ENCODE measurements at places on chromosomes 12 and 14.

DNA sequence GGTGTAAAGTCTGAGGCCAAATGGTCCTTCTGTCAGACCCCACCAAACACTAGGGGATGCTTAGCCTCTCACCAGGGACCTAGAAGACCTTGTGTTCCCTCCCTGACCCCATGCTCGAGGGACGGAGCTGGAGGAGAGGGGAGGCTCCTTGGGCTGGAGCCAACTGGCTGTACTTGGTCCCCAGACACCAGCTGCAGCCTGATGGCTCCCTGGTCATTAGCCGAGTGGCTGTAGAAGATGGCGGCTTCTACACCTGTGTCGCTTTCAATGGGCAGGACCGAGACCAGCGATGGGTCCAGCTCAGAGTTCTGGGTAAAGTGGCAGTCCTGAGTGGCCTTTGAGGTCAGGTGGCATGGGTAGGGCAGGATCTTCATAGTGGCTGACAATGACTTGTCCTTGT lies 29.0 kb downstream of the PAPLN start:
- DNase-seq, result no peak

GRCh38 chr12:65694130-65694529 lies 130.2 kb upstream of the HMGA2 start:
- DNase-seq, result no peak

- peak; percentile 75 for DNase-seq
Observed at GRCh38 chr14:95515596-95516552, 576 bp downstream of the SYNE3 start.

GRCh38 chr12:110369992-110370391 lies 33.5 kb downstream of the ANAPC7 start:
- DNase-seq, result no peak

DNA sequence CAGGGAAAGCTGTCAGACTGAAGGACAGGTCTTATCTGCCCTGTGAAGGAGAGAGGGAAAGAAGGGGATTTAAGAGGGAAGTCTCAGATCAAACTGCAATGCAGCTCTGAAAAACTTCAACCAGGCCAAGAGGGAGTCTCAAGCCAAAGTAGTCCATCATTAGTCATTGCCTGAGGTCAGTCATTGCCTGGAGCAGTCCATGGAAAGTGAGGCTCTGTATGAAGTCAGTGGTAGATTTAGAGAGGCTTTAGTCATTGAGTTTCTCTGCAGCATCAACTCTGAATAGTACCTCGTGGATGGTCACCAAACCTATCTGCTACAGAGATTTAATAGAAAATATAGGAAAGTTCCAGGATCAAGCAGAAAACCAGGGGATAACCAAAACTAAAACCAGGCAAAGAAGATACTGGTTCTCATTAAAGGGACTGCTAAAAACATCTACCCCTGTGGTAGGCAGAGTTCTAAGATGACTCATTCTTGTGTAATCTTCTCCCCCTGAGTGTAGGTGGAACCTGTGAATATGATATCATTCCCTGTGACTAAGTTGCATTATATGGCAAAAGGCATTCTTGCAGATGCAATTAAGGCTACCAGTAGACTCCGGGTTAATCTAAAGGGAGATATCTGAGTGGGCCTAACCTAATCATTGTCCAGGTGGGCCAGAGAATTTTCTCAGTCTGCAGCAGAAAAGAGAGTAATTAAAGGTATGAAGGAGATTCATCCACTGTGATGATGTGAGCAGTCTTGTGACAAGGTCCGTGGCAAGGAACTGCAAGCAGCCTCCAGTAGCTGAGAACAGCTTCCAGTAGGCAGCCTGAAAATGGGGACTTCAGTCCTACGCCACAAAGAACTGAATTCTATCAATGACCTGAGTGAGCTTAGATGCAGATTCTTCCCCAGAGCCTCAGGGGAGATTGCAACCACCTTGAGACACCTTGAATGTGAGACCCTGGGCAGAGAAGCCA lies 123.1 kb downstream of the GALC start:
- DNase-seq, result no peak

DNA sequence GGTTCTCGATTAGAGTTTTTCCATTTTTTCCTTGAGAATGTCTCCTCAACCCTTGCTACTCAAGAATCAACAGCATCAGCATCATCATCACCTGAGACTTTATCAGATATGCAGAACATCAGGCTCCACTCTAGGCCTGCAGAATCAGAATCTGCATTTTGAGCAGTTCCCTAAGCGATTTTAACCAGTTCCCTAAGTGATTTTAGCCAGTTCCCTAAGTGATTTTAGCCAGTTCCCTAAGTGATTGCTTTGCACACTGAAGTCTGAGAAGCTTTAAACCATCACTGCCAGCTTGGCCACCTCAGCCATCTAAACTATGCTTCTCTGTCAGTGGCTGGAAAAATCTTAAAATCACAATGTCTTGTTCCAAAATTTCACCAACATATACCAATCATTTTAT lies 29.4 kb upstream of the SLC38A1 start:
- no peak for DNase-seq

DNA sequence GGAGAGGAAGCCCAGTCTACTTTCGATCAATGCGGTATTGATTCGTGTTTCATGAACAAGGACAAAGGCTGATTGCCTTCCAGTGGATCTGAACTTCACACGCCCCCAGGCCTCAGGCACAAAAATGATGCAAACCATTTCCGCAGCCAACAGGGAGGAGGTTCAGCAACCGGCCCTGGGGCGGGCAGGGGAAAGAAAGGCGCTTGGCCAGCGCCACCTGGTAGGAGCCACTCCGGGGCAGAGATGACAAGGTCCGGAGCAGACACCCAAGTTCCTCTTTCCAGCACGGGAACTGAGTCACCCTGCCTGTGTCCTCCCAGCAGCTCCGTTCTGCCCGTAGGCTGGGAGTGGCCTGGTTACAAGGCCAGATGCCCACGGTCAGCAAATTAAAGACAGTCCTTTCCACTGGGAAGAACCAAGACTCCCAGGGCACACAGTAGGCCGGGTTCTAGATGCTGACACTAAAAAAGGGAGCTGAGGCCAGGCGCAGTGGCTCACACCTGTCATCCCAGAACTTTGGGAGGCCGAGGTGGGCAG lies 136.3 kb downstream of the SCARB1 start:
- DNase-seq, result no peak

DNA sequence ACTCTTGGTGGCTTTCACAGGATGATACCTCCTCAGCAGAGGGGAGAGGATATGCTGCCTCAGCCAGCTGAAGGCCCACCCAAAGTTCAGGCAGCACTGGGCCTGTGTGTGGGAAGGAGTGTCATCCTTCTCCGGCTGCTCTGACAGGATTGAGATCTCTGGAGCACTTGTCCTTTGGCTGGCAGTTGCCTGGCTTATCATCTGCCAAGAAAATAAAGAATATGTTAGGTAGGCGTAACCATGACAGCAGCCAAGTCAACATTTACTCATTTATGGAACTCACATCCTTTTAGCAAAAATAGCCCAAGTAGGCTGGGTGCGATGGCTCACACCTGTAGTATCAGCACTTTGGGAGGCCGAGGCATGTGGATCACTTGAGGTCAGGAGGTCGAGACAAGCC lies 68.5 kb downstream of the PPFIBP1 start:
- DNase-seq, result no peak

DNA sequence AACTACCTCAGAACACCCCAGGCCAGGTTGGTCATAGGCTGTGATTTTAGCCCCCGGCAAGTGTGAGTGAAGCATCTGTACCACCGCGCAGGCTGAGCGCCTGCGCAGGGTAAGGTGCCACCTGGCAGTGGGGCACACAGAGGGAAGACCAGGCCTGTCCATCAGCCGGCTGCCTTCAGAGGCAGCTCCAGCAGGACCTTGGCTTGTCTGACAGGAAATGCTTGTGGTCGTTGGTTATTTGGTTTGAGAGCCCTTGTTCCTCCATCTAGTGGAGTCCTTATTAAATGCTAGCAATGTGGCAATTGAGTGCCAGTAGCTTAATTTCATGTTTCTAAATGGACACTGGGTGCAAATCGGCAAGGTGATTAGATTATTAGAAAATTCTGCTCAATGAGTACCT lies 27.5 kb downstream of the SLC25A29 start:
- no peak for DNase-seq

GRCh38 chr12:30813525-30814294 lies 59.0 kb upstream of the CAPRIN2 start:
- no peak for DNase-seq

DNA sequence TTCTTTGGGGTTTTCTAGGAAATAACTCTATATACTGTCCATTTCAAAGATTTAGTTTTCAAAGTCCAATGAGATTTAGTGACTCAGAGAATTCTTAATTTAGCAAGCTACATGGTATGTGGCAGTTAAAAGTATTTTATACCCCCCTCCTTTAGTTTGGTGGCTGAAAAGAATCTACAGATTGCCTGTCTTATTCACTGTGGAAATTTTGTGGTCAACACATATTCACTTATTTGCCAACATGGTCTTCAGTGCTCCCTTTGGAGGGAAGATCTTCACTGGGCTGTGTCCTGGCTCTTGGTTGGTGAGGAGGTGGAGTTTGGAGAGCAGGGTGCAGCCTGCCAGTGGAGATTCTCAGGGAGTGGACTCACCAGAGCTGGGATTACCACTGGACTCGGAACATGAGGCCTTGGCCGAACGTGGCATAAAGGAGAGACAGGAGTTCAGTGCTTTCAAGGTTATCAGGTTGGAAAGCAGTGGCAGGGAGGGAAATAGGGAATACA lies 39.8 kb downstream of the SAMD4A start:
- DNase-seq, result no peak

GRCh38 chr12:11704089-11704488 lies 54.6 kb downstream of the ETV6 start:
- no peak for DNase-seq

DNA sequence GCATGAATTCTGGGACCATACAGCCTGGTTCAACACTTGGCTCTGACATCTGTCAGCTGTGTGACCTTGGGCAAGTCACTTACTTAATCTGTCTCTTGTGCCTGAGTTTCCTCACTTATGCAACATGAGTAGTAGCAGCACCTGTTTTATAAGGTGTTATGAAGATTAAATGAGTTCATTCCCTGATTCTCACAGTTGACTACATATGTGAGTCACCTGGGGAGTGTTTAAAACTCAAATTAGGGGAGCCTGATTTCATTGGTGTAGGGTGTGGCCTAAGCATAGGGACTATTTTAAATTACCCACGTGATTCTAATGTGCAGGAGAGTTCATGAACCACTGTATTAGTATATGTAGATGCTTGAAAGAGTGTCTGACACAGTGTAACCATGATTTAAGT lies 36.7 kb upstream of the TMEM233 start:
- no peak for DNase-seq

- no peak for DNase-seq
Observed at GRCh38 chr12:20438299-20438779, 70.0 kb downstream of the PDE3A start.

DNA sequence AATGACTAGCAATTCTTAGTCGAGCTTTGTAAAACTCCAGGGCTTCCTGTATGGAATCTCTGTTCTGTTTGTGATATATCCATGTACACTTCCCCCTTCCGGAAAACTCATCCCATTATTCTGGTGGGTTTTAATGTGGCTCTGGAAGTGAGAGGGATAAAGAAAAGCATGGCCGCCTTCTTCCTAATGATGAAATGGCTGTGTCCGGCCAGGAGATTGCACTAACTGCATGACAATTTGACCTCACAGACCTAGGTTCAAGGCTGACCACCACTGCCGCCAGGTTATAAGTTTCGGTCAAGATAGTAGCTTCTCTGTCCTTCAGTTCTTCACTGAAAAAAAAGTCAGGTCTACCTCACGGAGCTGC lies 41.0 kb upstream of the NPAS3 start:
- DNase-seq, result no peak

DNA sequence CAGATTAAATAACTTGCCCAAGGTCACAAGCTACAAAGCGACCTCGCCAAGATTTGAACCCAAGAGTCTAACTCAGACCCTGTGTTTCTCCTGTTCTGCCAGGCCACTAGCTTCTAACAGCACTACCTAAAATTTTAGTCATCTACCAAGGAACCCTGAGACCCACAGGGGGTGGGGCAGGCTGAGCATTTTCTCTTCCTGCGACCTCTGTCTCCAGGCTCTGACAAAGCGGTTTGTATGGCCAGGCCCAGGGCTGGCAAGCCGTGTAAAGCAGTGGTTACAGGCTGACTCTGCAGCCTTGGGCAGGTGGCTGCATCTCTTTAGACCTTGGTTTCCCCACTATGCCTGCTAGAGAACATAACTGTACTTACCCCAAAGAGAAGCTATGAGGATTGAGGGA lies 5.3 kb downstream of the VDR start:
- no peak for DNase-seq

DNA sequence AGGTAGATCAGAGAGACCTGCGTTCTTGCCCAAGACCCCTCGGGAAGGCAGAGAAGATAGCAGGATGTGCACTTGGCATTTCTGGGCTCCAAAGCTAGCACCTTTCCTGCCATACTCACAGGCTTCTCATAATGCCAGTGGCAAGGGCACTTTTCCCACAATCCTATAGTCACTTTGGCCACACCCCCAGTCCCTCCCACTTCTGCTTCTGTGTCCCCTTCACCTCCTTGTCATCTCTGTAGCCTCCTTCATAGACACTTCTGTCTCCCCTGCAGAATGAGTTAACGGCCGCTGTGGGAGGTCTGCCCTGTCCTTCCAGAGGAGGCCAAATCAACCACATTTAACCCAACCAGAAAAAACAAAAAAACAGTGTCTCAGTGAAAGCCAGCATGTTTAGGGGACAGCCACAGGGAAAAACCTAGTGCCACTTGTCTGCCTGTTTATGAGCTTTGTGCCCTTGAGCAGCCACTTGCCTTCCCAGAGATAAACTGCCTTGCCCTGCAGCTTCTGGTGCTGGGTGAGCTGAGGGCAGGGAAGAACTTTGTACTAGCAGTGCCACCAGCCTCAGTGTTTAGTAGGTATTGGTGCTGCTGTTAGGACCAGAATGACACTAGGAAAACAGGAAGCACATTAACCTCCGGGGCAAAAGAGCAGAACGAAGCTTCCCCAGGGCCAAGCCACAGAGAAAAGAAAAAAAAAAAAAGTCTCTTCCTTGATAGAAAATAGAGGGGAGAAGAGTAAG lies 193.0 kb upstream of the PWP1 start:
- no peak for DNase-seq

GRCh38 chr12:1797011-1797901 lies 23.1 kb upstream of the LRTM2 start:
- peak; percentile 57 for DNase-seq

GRCh38 chr12:69546693-69547438 lies 38.4 kb upstream of the CCT2 start:
- no peak for DNase-seq

DNA sequence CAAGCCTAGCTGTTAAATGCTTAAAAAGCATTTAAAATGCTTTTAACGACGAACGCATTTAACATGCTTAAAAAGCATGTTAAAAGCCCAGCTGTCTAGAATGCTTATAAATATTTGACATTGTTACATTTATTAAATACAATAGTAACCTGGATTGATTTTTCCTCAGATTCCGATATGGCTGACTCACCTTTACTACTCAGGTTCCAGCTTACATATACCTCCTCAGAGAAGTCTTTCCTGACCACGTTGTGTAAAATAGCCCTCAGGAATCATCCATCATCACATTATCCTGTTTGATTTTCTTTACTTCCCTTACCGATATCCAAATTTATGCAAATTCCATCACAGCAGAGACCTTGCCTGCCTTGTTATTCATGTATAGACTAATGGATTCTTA lies 51.4 kb downstream of the SLC41A2 start:
- DNase-seq, result no peak

- no peak for DNase-seq
Observed at GRCh38 chr12:12839873-12840579, 26.9 kb downstream of the DDX47 start.

- no peak for DNase-seq
Observed at GRCh38 chr12:116529686-116530085, 29.5 kb upstream of the MAP1LC3B2 start.

All from activated T-helper 1 cell treated with Interleukin-2 at 50 U/mL for 16 hours (primary cell).